ENCODE measurements at places on chromosomes 1 and 21. TPM values are rescaled to one million over a fixed set of nuclear protein-coding genes. Genes with fewer than 3 reads are reported as not detected.

Gene RAVER2
- 9.4 TPM for total RNA-seq

Gene NDC1
- total RNA-seq, result 27.0 TPM

Gene PTPN7
- 0.22 TPM for total RNA-seq

Gene OR2T6
- total RNA-seq, result not detected

- DNase-seq, result no peak
These were observed 3.6 kb downstream of the NIBAN1 start for GRCh38 chr1:184970691-184971161.

DNA sequence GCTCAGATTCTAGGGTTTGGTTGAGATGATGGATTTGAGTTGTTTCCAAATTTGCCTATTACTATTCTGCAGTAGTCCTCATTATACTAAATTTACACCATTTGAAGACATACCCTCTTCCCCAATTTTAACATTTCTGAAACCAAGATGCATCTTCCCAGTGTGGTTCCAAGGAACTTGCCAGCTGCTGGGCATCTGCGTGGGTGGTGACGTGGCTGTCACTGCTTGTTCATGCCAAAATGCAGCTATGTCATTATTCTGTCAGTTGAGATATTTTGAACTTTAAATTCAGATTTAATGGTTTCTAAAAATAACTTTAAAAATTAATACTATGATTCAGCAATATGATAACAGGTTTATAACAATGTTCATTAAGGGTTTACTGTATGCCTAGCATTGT, 1.2 kb downstream of the ZFP69 start:
- DNase-seq, result no peak

DNA sequence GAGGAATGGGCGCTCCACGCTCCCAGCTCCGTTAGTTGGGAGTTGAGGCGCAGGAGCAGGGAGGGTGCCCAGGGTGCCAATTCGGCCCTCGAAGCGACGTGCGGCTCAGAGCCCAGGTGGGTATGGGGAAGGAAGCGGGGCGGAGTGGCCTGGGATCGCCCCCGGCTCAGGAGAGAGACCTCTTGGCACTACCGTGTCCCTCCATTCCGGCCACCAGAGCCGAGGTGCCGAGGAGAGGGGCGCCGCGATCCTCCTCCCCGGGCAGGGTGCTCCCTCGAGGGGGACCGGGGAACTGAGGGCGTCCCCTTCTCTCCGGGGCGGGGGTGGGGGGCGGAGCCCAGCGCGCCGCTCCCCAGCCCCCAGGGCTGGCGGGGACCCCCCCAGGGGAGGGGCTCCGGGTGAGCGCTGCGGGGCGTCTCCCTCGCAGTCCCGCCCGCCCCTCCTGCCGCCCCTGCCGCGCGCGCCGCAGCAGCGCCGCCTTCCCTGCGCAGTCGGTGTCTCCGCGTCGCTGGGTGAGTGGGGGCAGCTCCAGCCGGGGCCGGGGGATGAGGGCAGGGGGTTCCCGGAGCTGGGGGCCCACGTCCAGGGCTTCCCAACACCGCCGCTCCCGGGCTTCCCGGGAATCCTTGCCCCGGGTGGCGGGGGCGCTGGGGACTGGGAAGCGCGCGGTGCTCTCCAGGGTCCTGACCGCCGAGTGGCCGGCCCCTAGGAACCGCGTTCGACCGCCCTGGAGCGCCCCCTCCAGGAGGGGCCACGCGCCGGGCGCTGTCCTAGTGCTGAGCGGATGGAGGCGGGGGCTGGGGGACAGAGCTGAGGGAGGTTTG, at the start of gene HPCA:
HPCA (plus strand) TSS at position 488 of the 824 bp plus-strand sequence. CDS start 2,408 bp downstream, outside the sequence.
- DNase-seq, result no peak

GRCh38 chr1:46547481-46548383, 3.7 kb downstream of the KNCN start:
- DNase-seq, result no peak

DNA sequence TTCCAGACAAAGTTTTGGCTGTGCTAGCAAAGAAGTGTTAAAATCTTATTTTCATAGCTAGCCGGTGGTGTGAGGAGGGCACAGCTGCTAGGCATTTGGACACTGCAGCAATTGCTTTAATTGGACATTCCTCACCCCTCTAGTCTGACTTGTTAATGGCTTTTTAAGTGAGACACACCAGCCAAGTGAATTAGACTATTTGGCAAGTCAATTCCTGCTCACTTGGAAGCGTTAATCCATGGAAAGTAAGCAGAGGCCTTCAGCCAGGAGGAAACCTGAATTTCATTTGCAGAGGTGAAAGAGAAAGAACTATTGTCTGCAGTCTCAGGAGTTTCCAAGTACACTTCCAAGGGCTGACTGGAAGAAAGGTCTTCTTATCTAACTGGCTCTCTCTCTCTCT, 175.7 kb downstream of the ST6GALNAC3 start:
- no peak for DNase-seq

DNA sequence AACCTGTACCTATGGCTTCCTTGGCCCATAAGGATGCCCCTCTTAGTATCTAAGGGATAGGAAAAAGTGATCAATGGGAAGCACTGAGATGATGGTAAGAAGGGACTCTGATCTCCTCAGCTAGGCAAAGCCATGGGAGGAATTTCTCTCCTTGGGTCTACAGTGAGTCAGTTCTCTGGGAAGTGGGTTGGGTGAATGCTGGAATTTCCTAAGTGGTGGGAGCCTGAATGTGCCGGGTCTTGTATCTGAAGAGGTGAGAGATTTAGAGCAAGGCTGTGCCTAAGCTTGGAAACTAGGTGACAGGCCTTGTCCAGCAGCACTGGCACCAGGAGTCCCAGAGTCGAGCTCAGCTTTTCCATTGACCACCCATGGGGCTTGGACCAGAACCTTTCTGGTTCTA, 96.3 kb upstream of the SLC2A1 start:
- DNase-seq, result no peak

GRCh38 chr1:205907794-205908193, 35.5 kb downstream of the SLC26A9 start:
- no peak for DNase-seq

- DNase-seq, result no peak
These were observed 4.2 kb upstream of the OTUD3 start for GRCh38 chr1:19877821-19878636.

- DNase-seq, result no peak
These were observed 46.0 kb upstream of the SIPA1L2 start for GRCh38 chr1:232675898-232676297.

- DNase-seq, result no peak
These were observed 58.5 kb downstream of the LPAR3 start for GRCh38 chr1:84834419-84835064.

GRCh38 chr1:22754824-22755223, 44.2 kb downstream of the EPHB2 start:
- DNase-seq, result no peak

- no peak for DNase-seq
These were observed 68.9 kb downstream of the IFI44 start for GRCh38 chr1:78718566-78718965.

- no peak for DNase-seq
These were observed 41.3 kb downstream of the ICOSLG start for GRCh38 chr21:44199448-44199847.

Measured in gastrocnemius medialis (tissue), 4 donors.